Stimulated activated CD4-positive, alpha-beta T cell treated with anti-CD3 and anti-CD28 coated beads, TNF-alpha, amount 100 ng/mL, for 48 hours (primary cell): ENCODE measurements at places on chromosomes 5 and 9.

DNA sequence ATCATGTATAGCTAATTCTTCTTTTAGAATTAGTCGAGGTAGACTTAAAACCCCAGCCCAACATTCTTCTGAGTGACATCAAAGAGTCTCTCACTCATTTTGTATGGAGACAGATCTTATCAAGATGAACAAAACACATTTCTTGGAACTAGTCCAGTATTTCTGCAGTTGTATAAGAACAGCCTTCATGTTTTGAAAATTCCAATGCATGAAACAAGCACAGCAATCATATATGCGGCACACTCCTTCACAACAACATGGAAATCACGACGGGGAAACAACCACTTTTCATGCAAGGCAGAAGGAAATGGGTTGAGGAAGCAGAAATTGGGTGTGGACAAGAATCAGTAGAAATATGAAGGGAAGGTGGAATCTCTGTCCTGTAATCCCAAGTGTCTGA lies 113.8 kb downstream of the PLK2 start:
- no peak for DNase-seq

DNA sequence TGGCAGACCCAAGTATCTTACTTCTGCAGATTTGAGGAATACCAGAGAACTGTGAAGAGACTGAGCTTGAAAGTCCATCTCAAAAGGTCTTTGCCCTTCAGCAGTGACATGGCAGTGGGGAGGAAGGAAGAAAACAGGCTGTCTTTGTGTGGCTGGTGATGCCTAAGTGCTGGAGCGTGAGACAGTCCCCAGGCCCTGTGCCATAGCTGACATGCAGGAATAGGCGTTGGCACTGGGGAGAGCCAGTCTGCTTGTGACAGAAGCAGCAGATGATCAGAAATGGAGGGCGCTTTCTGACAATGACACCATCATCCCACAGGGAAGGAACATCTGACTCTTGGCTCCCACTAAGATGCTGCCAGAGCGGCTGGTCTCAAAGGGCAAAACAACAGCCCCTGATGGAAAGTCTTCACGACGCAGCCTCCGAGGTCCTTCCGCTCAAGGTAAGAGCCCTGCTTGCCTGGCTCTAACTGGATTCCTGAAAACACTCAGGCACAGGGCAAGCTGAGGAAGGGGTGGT lies 15.5 kb upstream of the GLRX start:
- no peak for DNase-seq

GRCh38 chr9:20622330-20623020 lies at the start of gene MLLT3:
Gene MLLT3, minus strand, starts transcription at chr9:20622499.
- DNase-seq = peak; percentile 94

DNA sequence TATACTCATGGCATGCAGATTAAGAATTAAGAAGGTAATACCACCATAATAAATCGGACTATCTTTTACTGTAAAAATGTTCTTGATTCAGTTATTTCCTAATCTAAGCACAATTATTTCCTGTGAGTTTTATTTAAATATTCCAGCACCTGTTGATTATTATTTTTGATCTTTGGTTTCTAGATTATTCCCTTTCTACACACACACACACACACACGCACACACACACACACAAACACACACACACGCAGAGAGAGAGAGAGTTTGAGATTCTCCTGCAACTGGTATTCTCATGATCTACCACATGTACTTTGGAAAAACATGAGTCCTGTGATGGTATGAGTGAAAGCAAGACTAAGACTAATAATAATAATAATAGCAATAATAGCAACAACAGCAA lies 17.0 kb upstream of the CKMT2 start:
- DNase-seq = no peak

DNA sequence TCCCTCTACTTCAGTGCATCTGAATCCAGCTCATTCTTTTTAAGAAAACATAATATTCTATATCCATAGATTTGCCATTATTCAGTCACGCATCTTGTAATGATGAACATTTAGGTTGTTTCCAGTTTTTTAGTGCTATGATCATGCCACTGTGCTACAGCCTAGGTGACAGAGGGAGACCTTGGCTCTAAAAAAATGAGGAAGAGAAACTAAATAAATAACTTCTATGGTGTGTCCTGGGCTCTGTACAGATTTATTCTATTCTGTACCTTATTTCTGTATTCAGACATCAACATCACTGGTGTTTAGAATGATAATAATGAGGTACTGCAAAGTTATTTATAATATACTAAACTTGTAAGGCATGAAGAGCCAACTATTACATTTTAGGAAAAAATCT lies 45.9 kb downstream of the PDE8B start:
- no peak for DNase-seq

GRCh38 chr5:50702615-50703366 lies 36.4 kb downstream of the PARP8 start:
- DNase-seq = no peak

- no peak for DNase-seq
These were observed 203.7 kb downstream of the ADAMTS12 start for GRCh38 chr5:33688066-33688465.

- DNase-seq = no peak
These were observed 9.7 kb upstream of the C9orf152 start for GRCh38 chr9:110217656-110218099.

DNA sequence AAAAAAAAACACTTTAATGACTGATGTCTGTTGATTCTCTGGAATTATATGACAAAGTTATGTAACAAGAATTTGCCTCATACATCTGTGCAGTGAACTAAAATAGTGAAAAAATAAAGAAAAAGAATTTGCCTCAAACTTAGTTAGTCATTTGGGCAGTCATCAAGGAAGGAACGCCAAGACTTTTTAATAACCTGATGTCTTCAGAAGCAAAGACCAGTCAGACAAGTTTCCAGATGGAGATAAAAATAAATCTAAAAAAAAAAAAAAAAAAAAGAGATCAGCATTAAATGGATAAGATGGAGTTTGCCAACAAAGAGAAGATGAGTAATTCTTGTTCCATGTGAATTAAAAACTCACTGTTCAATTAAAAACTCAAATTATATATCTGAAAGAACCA lies 52.3 kb upstream of the JMY start:
- DNase-seq = no peak

- no peak for DNase-seq
These were observed 262.8 kb downstream of the RFX3 start for GRCh38 chr9:3262826-3263529.

DNA sequence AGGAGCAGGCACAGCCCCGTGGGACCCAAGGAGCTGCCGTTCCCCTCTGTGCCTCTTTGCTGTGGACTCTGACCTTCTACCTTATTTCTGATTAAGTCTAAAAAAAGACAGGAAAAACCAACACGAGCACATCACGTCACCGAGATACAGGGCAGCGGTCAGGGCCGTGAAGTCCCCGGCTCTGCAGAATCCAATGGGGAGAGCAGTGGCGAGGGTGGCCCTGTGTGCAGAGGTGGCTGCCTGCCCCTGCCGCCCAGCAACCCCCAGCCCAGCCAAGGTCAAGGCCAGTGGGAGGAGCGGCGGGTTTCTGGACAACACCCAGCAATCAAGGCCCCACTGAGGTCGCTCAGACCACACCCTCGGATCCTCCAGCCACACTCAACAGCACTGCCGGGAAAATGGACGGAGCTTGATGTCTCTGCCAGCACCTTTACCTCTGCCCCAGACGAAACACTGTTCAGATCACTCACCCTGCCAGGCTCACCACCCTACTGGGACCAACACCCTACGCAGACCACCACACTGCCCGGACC lies 32.7 kb upstream of the SLC9A3 start:
- DNase-seq = no peak

DNA sequence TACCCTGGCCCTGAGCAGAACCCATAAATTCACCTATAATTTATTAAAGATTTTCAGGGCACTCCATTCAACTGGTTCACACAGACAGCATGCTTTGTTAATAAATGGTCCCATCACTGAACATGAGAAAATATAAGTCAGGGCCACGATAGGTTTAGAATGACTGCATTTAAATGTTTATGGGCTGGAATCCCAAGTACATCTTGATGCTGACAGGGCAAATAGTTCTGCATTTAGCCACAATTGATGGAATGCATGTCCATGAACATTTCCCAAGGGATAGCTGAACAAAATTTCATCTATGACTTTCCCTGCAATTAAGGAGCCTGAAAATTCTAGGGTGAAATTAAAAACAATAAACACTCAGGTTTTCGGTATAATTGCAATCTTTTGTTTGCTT lies 124.5 kb downstream of the CAAP1 start:
- DNase-seq = no peak

DNA sequence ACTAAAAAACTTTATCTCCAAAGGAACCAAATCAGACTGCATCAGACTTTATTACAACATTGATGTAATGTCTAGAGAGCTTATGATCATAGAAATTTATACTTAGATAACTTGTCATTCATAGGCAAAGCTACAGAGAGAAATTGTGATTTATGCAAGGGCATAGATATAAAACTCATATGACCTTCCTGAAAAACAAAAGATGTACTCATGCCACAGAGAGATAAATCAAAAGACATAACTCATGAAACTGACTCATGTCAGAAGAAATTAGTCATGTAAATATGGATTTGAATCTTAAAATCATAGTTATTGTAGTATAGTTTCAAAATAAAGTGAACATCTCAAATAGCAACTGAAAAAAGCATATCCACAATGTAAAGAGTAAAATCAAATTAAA lies 186.2 kb downstream of the GABBR2 start:
- no peak for DNase-seq

DNA sequence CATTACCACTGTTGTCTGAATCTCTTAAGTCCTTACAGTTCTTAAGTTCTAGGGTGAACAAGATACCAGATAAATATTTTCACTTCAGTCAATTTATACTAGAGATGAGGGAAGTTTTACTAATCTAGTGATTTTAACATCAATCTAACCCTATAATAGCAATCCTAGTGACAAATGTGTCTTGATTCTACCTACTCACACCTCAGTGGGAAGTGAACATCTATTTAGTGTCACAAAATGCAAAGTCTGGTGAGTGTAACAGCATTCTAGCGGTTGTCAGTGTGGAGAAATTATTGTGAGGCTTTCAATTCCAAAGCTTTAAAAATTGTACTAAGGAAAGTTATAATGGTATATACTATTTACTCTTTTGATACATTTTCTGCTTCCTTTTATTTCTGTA lies 225.8 kb upstream of the CYLC2 start:
- no peak for DNase-seq

- DNase-seq = no peak
These were observed 431 bp downstream of the FASTKD3 start for GRCh38 chr5:7868427-7868772.

- DNase-seq = no peak
These were observed 122.5 kb upstream of the RUSC2 start for GRCh38 chr9:35367451-35367850.

DNA sequence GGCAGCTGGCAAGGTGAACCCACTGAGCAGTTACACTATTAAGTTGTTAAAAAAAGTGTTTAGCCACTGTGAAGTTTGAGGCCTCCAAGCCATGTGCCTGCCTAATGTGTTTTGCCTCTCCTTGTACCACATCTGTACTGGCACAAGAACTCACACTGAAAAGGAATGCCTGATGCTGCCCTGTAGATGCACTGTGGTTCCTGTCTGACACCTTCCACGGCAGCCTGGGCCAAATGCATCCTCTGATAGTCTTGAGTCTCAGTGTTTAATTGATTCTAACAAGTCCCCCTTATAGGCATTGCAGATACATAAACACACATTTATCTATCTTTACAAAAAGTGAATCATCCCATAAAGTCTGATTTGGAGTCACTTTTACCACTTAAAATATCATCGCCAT lies 169.9 kb downstream of the TTC39B start:
- no peak for DNase-seq

GRCh38 chr5:36561601-36562000 lies 44.8 kb upstream of the SLC1A3 start:
- no peak for DNase-seq

- DNase-seq = no peak
These were observed 241.6 kb upstream of the CD180 start for GRCh38 chr5:67437905-67438845.

- DNase-seq = no peak
These were observed 67.6 kb downstream of the TLE4 start for GRCh38 chr9:79639354-79639753.

GRCh38 chr5:153571162-153571561 lies 80.7 kb downstream of the GRIA1 start:
- DNase-seq = no peak

GRCh38 chr5:155082401-155082800 lies 68.8 kb downstream of the KIF4B start:
- DNase-seq = no peak

DNA sequence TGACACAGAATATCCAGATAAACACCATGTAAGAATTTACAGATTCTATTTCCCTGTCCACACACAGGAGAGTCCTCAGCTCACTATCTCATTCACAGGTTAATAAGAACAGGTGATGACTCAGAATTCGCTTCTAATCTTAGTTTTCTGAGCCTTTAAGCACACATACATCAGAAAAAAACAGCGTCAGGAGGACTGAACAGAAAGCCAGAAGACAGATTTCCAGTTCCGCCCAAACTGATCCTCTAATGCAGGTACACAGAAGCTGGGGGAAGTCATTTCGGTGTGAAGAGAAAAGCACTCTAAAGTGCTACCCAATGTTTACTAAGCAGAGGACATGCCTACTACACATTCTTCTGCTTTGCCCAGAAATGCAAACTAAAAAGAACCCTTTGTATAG lies 1.6 kb downstream of the CEMIP2 start:
- no peak for DNase-seq

DNA sequence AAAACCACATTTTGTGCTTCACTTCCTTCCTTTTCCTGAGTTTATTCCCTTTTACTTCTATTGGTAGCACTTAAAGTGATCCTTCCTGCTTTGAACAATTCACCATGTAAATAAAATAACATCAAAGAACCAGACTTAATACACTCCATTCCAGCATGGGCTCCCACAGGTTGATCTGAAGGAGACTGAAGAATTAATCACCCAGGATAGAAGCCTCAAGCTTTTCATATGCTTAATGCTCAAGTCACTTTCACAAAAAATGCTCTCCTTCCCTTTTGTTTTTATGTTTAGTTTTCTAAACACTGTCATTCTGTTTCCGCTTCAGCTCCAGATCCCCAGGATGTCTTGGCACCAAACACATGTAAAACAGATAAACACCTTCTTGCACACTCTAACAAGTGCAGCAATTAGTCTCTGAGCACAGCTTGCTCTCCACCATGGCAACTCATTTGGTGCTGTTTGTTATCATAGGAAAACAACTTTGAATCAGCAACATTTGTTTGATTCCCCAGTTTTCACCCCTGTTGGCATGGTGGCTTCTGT lies 37.0 kb downstream of the DMRTA1 start:
- no peak for DNase-seq

- DNase-seq = no peak
These were observed 421.7 kb downstream of the SPATA31D1 start for GRCh38 chr9:82410306-82410705.

GRCh38 chr5:68240202-68240601 lies 24.6 kb downstream of the PIK3R1 start:
- DNase-seq = no peak
